Dermis microvascular lymphatic vessel endothelial cell (primary cell): ENCODE measurements at places on chromosomes 3 and 15. TPM values are rescaled to one million over a fixed set of nuclear protein-coding genes. Genes with fewer than 3 reads are reported as not detected.
A peak's percentile ranks its signal among the peaks of the same experiment; 100 is the strongest.

TGM5 gene
- not detected in 2 replicates for total RNA-seq

ZIC1 gene
- total RNA-seq: not detected in 2 replicates

GRM2 gene
- total RNA-seq: under 0.01 TPM in 2 replicates

CACNA1D gene
- total RNA-seq: not detected in 2 replicates

SKOR1 gene
- total RNA-seq: under 0.01 TPM in 2 replicates

FRMD5 gene
- 0.89 and 1.5 TPM in 2 replicates for total RNA-seq

IQCF5 gene
- total RNA-seq: not detected in 2 replicates

GPR62 gene
- under 0.01 TPM in 1 of 2 replicates, not detected in the other for total RNA-seq

FSTL1 gene
- total RNA-seq: 95.3 and 136 TPM in 2 replicates

SEMA6D gene
- 0.39 and 1.5 TPM in 2 replicates for total RNA-seq

ATG3 gene
- total RNA-seq: 53.5 and 62.0 TPM in 2 replicates

FILIP1L gene
- total RNA-seq: 19.0 and 20.7 TPM in 2 replicates

- DNase-seq: no peak
Observed at GRCh38 chr3:41575724-41576123, 376.4 kb downstream of the CTNNB1 start.

- no peak for DNase-seq
Observed at GRCh38 chr3:39448506-39449233, 18.8 kb upstream of the MOBP start.

- DNase-seq: no peak
Observed at GRCh38 chr3:134299185-134299887, 48.7 kb upstream of the RYK start.

- peak; percentile 33 for DNase-seq
Observed at GRCh38 chr3:143139762-143140161, 20.2 kb downstream of the CHST2 start.

GRCh38 chr3:64084640-64085039 lies 61.3 kb upstream of the PSMD6 start:
- DNase-seq: no peak

DNA sequence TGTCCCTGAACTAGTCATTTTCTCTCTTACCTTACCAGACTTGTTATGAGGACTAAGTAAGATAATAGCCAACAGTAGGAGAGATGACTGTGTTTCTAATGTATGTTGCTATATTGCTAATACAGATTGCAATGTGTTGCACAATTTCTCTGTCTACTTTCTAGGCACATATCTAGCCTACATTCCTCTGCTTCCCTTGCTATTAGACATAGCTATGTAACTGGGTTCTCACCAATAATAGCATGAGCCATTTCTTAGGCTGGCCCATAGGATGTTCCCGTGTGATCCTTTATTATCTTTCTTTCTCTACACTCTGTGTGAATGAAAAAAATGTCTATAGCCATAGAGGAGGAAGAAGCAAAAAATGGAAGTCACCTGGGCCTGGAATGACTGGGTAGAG lies 6.8 kb upstream of the LRRN1 start:
- DNase-seq: no peak

- no peak for DNase-seq
Observed at GRCh38 chr3:111797171-111797615, 61.9 kb upstream of the PHLDB2 start.

GRCh38 chr3:50658831-50659230 lies 15.9 kb upstream of the DOCK3 start:
- DNase-seq: no peak

DNA sequence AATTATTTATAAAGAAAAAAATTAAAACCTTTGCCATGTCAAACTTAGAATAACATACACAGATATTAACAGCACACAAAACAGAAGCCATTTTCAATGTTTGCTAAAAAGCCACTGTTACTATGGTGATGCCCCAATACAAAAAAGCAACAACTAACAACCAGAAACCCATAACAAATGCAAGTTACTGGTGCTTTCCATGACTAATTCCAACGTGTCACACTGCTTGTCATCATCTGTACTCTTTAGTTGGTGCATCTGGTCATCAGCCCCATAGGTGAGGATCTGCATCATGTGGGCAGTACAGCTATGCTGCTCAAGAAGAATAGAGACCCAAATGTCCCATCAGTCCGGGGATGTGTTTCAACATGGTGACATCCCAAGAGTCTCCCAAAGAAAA lies 52.8 kb downstream of the ATP8B4 start:
- peak; percentile 9 for DNase-seq

DNA sequence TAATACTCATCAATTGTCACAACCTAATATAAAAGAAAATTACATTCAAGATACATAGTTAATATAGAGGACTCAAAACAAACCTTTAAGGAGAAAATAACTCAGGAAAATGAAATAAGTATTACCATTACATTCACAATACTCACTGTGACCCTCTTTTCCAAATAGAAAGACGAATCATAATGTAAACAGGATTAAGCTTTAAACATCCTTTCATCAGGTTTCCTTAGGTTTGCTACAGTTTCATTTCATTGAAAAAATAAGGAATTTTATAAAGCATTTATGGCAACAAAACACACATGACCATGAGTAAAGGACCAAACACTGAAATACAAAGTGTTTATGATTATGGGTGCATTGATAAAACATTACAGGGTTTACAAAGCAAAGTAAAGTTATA lies 162.7 kb downstream of the ALCAM start:
- DNase-seq: no peak

DNA sequence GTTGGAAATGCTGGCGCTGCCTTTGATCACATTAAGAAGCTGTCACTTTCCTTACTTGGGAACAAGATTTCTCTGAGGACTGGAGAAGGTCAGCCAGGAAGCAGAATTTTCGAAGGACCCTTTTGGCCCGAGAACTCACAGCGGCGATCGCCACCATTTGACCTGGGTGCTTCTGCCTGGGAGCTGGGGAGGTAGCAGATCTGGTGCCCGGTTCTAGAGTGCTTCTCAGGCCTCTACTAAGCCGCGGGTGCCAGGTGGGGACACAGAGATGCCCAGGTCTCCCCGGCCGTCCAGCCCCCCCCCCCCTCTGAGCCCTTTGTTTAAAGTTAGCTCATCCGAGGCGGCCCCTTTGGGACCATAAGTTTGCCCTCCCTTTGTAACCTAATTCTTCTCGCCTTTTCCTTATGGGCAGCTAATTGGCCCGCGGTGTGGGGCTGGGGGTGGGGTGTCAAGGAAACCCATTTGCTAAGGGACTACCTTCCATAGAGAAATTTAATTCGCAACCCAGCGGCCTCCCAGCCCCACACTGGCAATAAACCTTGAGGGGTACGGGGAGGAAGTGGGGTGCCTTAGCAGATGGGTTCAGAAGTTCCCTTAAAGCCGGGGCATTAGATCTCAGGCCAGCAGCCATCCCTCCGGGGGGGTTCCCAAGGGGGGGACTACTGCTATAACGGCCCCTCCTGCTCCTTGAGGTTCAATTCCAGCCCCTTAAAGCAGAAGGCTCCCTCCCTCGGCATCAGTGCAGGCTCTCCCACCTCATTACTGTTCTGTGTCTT lies 1.9 kb downstream of the GATA2 start:
- peak; percentile 39 for DNase-seq

- DNase-seq: no peak
Observed at GRCh38 chr3:5479229-5479799, 291.8 kb downstream of the EDEM1 start.

DNA sequence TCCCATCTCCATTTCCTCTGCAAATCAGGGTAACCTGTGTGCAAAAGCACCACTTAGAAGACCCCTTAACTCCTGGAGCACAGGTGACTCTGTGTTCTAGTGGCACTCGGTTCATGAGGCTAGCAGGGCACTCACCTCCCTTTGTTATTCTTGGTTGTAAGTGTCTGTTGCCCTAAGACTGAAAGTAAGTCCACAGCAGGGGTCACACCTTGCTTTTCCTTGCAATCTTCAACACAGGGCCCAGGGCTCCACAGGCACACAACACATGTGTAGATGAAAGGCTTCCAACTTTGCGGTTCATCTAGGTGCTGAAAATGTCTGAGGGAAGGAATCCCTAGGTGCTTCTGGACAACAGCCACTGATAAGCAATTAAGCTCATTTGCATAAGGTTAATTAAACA lies 2.9 kb downstream of the RNU6-1 start:
- no peak for DNase-seq

GRCh38 chr3:66592927-66593625 lies 92.3 kb upstream of the LRIG1 start:
- DNase-seq: no peak

GRCh38 chr3:16378920-16379319 lies 113.9 kb downstream of the OXNAD1 start:
- no peak for DNase-seq

GRCh38 chr3:64073158-64073761 lies 50.0 kb upstream of the PSMD6 start:
- DNase-seq: no peak

DNA sequence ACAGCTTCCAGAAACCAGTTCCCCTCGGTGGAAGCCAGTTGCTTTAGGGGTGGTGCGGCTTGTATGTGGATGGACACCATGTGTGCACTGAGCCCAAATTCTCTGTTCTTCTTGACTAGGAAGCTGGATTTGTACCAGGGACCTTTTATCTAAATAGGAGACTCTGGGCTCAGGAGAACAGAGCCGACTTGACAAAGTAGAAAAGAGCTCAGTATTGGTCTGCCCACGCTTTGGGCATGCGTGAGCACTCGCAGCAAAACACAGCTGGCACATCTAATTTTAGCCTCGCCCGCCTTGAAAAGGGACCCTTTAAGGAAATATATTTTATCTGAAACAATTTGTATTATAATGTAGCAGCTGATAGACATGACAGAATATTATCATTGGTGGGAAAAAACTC lies 1.1 kb upstream of the RBMS3 start:
- DNase-seq: no peak

DNA sequence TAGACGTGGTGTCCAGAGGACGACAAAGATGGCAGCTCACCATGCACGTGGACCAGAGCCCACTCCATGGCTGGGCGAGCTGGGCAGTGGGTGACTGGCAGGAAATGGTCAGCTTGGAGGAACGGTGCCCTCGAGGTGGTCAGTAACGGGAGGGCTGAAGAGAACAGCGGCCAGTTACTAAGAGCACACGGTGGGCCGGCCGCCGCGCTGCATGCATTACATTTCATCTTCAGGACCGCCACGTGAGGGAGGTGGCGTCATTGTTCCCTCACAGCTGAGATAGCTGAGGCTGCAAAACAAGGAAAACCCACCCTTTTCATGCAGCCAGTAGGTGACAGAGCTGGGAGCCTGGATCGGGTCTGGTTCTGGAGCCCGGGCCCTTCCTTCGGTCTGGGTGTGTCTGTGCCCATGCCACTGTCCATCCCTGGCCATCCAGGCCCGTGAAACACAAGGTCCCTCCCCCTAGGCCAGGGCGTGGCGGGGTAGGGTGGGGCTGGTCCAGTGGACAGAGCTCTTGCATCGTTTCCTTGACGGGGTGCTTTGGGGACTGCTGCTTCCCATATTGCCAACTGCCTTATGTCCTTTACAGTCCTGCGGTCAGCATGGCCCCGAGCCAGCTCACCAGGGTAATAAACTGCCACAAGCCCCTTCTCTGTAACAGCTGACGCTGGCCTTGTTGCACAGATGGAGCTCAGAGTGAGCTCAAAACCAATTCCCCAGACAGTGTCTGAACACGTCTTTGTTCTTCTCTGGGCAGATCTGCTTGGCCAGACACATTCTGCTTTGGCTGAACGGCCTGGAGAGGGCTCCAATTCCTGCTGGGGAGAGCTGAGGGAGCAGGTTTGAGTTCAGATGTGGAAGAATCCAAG lies 51.8 kb downstream of the RGMA start:
- DNase-seq: no peak

DNA sequence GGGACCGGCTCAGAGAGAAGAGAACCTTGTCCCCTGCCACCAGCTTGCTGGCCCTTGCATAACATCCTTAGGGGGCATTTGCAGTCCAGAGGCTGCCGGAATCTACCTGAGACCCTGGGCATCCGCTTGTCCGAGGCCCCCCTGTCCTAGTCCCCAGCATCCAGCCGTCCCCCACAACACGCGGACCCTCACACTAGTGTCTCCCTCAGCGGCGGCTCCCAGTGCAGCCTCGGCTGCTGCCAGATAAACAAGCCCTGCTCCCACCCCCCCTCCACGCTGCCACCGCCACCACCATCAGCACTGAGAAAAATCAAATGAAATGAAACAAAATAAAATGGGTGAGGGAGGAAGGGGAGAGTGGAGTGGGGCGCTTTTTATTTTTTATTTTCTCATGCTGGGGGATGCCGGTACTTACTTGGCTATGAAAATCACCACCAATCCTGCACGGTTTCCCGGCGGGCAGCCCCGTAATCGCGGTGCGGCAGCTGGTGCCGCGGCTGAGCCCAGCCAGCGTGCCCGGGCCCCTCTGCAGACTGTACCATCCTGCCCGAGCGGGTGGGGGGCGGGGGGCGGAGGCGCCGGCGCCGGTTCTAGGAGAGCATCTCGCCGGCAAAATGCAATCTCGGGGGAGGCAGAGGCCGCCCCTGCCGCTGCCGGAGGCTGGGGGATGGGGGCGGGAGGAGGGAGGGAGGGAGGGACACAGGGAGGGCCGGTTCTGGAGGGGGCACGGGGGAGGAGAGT lies at the start of gene ATP2B2:
Gene ATP2B2 (minus strand): TSS at position 537 of the 741 bp plus-strand sequence. CDS start 56,043 bp downstream, outside the sequence.
- DNase-seq: no peak

DNA sequence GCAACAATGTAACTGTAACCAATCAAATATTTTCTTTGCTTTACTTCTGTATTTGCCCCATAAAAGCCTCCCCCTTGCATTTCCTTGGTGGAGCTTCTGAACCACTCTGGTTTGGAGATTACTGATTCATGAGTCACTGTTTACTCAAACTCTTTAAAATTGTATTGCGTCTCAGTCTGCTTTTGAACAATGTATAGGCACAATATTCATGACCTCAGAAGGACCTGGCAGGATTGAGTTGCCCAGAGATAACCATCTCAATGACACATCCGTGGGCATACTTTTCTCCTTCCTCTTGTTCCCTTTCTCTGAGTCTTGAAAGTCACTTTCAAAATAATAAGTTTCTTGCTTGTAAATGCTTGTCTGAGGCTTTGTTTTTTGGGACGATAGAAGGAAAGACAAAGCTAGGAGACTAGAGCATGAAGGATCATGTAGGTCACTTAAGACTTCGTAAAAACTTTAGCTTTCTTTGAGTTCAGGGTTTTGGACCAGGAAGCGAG lies 57.1 kb upstream of the POU1F1 start:
- peak; percentile 66 for DNase-seq

DNA sequence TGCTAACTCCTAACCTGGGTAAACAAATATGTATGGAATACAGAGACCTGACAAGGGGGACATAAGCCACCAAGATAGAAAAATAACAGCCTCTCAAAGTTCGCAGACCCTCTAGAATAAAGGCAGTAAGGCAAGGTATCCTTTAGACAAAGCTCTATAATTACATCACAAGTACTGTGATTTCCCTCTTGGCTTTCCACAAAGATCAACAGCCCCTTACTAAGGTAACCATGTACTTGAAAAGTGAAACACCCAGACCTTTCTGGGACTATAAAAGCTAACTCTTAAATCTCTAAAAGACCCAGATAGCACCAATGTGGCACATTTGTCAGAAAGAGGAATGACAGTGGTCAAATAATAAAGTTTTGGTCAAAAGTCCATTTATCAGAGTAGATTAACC lies 51.9 kb downstream of the TBL1XR1 start:
- DNase-seq: no peak
